ENCODE measurements at places on chromosomes 1 and 21.

GRCh38 chr1:201096041-201096461 lies 16.2 kb downstream of the CACNA1S start:
- DNase-seq: no peak

GRCh38 chr1:151593730-151594129 lies 18.1 kb upstream of the SNX27 start:
- DNase-seq: peak; percentile 54

DNA sequence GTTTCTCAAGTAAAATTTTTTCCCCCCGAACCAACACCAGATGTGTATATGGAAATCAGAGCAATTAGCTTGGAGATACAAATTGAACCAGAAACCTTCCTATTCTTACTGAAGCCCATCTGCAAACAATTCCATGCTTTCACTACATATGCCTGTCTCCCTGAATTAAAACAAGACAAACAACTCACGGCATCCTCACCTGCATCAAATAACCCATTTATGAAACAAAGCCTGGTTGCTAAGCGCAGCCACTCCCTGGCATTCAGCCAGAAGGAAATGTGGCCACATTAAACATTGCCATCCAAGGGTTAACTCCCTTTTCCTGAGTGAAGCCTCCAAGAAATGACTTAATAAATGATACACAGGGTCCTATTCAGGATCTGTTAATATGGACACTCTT lies 55.3 kb downstream of the APP start:
- DNase-seq: peak; percentile 81

DNA sequence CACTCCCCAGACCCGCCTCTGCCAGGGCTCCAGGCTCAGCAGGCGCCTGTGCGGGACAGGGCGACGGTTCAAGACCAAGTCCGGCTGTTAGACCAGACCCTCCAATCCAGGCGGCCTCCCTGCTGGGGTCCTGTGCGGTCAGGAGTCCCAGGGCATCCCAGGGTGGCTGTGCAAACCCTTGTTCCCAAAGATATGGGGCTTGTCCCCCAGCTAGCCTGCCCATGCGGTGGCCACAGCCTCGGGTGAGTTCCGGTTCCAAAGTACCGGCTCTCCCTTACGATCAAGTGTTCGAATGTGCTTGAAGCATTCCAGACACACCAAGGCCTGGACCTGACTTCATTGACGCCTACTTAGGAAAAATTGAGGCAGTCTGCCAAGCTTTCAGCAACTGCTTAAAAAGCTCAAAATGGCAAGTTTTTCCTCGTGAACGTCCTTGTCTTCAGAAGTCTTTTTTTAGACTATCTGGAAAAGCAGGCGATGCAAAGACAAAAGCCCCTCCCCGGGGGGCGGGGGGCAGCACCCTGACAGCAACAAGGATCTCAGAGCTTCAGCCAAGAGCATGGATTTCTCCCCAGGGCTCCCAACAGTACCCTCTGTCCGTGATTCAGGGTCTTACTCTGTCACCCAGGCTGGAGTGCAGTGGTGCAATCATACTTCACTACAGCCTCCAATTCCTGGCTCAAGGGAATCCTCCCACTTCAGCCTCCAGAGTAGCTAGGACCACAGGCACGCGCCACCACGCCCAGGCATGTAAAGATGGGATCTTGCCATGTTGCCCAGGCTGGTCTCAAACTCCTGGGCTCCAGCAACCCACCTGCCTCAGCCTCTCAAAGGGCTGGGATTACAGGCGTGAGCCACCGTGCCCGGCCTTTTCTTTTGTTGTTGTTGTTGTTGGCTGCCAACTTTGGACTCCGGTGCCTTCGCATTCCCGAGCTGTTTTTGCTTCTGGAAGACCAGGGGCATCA lies 2.3 kb downstream of the FAAP20 start:
- no peak for DNase-seq

DNA sequence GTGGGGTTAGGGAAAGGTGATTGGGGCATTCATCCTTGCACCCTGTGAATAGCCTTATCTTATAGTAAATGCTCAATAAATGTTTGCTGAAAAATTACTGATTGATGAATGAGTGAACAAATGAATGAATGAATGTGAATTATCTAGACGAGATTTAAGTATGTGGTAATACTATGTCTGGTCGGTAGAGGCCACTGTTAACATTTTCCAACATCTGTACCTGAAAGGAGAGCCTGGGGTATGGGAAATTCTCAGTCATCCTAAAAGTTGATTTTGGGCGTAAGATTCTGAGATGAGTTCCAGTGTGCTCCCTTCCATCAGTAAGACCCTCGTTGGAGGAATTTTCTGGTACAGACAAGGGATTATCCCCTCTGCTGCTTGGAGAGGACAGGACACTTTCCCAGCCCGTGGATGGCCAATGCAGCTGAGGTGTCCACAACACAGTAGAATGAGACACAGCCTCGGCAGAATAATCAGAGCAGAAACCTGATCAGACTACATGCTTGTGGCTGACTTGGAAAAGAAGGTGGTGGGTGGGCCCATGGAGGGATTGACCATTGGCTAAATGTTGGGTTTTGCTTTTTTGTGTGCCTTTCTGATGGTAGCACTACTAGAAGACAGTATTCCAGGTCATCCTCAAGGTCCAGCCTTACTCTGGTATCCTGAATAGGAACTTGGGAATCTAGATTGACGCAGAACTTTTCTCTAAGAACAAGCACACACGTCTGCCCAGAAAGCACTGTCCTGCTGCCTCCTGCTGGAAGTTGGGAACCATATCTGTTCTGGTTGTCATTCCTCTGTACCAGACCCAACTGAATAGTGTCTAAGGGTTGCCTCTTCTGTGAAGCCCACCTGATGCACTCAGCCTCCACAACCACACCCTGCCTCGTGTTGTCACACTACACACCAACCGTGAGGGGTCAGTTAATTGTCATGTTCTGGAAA lies 262.0 kb downstream of the TNR start:
- DNase-seq: peak; percentile 65

- no peak for DNase-seq
These were observed 12.2 kb downstream of the ZNF362 start for GRCh38 chr1:33268457-33268856.

DNA sequence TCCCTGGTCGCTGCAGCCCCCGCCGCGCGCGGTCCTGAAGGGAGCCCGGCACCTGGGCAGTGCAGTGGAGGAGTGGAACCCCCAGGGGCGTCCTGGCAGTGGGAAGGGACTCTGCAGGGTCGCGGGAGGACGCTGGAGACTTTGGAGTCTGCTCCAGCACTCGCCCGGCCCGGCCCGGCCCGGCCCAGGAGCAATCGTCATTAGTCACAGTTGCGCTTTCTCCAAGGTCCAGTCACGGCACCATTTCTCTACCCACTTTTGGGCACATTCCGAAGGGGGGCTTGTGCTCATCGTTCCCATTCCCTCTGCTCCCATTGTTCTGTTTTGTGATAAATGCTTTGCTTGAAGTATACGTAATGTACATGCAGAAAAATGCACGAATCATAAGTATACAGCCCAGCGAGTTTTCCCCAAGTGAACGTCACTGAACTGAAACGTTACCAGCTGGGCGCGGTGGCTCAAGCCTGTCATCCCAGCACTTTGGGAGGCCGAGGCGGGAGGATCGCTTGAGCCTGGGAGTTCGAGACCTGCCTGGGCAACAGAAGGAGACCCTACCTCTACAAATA lies 999 bp downstream of the THAP3 start:
- peak; percentile 61 for DNase-seq

- no peak for DNase-seq
These were observed 411.0 kb upstream of the NEGR1 start for GRCh38 chr1:72693376-72693775.

DNA sequence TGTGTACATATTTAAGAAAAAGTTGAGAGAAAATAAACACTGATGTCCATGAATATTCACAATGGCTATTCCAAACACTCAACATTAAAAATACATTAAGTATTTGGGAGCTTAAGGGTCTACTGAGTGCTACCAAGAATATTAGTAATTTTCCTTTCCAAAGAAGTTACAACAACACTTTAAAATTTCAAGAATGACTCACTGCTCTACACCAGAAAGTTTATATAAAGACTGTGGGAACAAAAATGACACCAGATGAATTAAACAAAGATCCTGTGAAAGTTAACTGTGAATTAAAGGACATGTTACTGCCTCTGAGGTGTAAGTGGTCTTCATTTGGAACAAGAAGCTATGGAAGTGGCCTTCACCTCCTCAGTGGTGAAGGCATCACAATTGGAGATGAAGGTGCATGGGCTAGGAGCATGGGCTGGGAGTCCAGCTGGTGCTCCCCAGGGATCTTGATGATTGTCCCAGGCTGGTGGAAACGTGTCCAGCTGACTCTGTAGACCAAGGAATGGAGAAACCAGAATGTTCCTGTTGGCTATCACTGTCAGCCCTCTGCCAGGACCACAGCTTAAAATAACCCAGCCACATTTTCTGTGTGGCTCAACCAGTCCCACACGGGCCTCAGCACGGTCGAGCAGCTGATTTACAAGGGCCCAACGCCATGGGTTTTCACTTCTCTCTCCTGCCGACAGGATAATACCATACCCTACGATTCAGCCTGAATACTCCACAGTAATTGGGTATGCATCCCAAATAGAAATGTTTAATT lies 28.8 kb downstream of the TAF5L start:
- DNase-seq: no peak

Data from DMS53 (cell line).